ENCODE measurements at places on chromosomes 3 and 15. TPM values are rescaled to one million over a fixed set of nuclear protein-coding genes. Genes with fewer than 3 reads are reported as not detected.

The EOMES gene
- total RNA-seq = 0.95 TPM

GRCh38 chr15:36803773-36804172, 224.3 kb downstream of the CDIN1 start:
- peak; percentile 58 for DNase-seq

DNA sequence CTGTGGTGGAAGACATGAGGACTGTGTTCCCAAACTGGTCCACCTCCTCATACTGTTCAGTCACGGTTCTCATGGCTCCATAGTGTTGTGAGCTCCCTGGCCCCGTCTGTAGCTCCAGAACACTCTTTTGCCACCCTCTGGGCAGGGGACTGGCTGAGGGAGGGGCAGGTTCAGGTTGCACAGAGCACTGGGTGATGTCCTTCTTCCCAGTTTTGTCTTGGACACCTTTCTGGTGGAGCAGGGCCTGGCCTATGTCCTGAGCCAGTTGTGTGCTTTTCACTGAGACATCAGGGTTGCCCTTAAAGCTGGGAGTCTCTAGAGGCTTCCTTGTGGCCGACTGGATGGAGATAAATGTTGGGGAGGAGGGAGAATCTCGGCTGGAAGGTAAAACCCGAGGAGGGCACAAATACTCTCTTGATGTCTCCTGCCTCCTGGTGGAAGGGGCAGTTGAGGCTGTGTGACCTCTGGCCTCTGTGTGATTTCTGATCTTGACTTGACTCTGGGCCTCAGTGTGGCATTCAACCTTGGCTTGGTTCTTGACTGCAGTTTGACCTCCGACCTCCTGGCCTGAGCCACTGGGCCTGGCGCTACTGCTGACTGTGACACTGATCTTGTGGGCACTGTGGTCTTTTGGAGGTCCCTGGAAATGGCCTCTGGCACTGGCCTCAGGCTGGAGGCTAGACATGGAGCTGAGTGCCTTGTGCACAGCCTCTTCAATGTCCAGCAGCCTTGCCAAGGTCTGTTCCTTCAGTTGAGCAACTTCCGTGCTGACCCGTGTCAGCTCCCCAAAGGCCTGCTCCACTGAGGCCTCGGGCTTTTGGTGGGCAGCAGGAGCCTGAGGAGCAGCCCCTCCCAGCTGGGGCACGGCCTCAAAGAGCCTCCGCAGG, 8.1 kb downstream of the XIRP1 start:
- no peak for DNase-seq

DNA sequence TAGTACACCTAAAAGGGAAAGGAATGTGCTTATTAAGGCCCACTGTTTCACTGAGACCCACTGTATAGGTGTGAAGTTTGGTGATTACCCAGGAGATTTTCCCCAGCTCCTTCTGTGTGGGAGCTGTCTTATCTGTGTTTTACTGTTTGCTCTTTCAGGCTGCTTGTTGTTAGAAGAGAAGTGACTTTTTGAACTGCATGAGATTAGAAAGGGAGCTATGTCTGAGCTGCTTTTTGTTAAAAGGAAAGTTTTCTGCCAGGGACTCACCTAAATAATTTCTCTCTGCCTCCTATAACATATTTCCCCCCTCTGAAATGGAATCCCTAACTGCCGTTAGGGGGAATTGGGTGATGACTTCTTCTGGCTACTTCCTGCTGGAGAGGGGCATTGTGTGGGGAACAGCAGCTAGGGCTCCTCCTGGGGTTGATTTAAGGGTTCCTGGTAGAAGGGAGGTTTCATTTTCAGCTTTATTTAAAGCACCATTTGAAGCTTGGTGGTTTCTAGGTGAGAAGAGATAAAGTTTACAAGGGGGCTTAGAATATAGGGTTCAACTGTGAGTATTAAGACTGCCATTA, 77.1 kb upstream of the ATP11B start:
- DNase-seq = no peak

GRCh38 chr3:56928379-56929068, 126.8 kb upstream of the ARHGEF3 start:
- DNase-seq = peak; percentile 9

DNA sequence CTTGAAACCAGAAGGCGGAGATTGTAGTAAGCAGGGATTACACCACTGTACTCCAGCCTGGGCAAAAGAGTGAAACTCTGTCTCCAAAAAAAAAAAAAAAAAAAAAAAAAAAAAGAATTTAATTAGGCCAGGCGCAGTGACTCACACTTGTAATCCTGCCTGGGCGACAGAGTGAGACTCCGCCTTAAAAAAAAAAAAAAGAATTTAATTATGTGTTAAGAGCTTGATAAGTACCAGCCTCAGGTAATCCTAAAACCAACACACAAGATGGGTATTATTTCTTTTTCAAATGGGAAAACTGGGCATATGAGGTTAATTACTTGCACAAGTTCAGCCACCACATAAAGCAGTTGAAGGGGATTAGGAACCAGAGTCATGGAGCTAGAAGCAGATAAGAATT, 49.0 kb downstream of the PBRM1 start:
- peak; percentile 30 for DNase-seq

- DNase-seq = no peak
Measured at GRCh38 chr15:101020945-101021344, 101.8 kb downstream of the LRRK1 start.

DNA sequence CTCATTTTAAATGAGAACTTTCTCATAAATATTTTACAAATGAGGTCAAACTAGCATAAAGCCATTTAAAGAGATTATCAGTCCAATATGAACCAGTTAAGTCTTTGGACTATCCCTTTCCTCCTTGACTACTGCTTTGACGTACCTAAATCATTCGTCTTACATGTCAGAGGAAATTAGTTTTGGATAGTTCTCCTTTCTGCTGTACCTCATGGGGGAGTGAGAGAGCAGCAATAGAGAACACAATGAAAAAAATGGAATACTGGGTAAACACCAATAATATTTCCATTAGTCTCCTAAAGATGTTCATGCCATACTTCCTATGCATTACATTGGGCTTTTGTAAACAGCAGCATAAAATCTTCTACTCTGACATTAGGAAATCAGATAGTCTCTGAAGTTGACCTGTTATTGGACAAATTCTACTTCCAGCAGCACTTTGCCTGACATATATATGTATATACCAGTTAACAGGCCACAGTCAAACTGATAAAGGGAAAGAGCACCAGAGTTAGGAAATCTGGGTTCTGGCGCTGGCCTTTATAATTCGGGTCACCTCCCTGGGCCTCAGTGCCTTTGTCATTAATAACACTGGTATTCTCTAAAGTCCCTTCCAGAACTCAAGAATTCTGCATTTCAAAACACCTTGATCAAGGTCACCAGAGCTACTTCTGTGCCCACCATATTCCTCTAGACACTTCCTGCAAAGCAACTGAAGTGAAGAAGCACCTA, 26.8 kb downstream of the TIMMDC1 start:
- DNase-seq = no peak

GRCh38 chr3:126160243-126161210, 19.9 kb downstream of the ALDH1L1 start:
- no peak for DNase-seq

DNA sequence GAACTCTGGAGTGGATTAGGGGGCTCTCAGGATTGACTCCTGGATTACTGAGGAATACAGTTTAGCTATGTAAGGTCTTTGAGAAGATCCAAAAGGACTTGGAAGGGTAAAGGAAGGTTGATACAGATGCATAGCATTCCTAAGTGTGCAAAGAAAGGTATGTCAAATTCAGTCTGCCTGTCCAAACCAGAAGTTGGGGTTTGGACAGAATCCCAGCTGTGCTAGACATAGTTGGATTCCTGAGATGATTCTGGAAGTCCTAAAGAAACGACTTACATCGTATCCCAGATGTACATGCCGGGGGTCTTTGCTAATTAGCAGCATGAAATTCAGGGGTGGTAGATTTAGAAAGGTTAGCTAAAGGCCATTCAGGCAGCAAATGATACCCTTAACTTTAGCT, 97.7 kb upstream of the TSPAN3 start:
- DNase-seq = peak; percentile 26
